ENCODE measurements at places on chromosomes 5 and 9.

DNA sequence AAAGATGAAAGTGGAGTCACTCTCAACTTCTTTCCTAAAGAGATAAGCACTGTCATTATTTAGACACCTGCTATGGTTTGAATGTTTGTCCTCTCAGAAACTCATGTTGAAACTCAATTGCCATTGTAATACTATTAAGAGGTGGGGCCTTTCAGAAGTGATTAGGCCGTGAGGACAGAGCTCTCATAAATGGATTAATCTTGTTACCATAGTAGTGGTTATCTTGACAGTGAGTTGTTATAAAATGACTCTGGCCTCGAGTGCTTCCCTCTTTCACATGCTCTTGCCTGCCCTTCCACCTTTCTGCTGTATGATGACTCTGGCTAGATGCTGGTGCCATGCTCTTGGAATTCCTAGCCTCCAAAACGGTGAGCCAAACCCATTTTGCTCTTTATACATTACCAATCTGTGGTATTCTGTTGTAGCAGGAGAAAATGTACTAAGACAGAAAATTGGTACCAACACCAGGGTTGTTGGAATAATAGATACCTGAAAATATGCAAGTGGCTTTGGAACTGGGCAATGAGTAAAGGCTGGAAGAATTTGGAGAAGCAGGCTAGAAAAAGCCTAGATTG is 38.0 kb downstream of the GDA start:
- peak; percentile 9 for DNase-seq

GRCh38 chr9:93133681-93134014 is 403 bp downstream of the NINJ1 start:
- DNase-seq = peak; percentile 43

DNA sequence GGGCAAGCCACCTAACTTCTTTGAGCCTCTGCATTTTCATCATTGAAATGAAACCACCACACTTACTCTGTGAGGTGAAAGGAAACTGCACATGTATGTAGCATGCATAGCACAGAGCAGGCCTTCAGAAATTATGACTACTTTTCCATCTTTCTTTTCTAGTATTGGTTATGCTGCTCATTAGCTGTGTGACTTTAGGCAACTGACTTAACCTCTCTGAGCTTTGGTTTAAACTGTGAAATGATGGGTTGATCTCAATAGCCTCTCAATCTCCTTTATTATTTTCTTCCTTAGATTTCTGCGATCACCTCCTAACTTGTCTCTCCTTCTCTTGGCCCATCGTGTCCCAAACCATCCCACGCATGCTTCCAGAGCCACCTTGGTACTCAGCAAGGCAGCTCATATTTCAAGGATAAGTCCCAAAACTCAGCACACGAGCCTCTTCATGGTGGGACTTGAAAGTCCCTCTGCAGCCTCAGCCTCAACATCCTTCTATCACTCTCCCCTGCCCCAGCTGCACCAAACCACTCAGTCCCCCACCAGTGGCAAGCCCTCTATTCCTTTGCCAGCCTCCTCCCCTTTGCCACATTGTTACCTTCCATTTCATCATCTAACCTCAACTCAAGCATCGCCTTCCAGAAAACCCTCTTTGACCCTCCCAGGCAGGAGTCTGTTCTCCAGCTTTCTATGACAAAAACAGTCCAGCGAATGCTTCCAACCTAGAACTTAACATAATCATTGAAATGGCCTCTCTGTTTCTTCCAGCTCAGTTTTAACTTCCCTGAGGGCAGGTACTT is 60.3 kb upstream of the DNAH5 start:
- no peak for DNase-seq

- DNase-seq = peak; percentile 22
Measured at GRCh38 chr9:34633851-34634550, 3.6 kb downstream of the SIGMAR1 start.

- DNase-seq = no peak
Measured at GRCh38 chr5:149672701-149673476, 57.2 kb upstream of the PPARGC1B start.

- DNase-seq = no peak
Measured at GRCh38 chr5:41418220-41419031, 92.0 kb downstream of the PLCXD3 start.

- no peak for DNase-seq
Measured at GRCh38 chr5:154570572-154571324, 92.7 kb upstream of the HAND1 start.

- DNase-seq = no peak
Measured at GRCh38 chr9:110006657-110007056, 201.3 kb downstream of the C9orf152 start.

DNA sequence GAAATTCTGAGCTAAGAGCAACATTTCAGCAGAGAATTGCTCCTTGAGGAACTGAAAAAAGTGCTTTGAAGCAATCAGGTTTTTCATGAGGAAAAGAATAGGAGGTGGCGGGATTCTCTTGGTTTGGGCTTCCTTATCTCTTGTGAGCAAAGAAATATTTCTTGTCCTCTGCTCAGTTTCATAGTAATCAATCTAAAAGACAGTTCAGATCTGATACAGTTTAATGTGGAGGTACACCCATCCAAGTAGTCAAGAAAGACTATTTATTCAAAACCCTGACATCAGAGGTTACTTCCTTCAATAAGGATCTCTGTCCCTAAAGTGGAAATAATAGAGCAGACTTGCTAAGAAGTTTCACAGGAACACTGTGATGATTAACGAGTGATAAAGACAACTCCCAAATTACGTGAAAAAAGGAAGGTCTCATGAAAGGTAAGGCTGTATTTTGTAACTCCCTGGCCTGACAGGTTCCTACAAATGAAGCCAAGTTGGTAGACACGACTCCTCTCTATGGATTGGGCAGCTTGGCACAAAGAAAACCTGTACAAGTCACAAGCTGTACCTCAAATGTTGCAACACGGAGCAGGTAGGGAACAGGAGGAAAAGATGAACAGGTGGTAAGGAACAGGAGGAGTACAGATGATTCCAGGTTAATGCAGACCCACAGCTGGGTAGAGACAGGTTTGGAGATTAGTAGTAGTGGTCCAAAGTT is 94.1 kb downstream of the SUSD1 start:
- DNase-seq = no peak

GRCh38 chr5:118832974-118833373 is 155.4 kb downstream of the DTWD2 start:
- DNase-seq = no peak

DNA sequence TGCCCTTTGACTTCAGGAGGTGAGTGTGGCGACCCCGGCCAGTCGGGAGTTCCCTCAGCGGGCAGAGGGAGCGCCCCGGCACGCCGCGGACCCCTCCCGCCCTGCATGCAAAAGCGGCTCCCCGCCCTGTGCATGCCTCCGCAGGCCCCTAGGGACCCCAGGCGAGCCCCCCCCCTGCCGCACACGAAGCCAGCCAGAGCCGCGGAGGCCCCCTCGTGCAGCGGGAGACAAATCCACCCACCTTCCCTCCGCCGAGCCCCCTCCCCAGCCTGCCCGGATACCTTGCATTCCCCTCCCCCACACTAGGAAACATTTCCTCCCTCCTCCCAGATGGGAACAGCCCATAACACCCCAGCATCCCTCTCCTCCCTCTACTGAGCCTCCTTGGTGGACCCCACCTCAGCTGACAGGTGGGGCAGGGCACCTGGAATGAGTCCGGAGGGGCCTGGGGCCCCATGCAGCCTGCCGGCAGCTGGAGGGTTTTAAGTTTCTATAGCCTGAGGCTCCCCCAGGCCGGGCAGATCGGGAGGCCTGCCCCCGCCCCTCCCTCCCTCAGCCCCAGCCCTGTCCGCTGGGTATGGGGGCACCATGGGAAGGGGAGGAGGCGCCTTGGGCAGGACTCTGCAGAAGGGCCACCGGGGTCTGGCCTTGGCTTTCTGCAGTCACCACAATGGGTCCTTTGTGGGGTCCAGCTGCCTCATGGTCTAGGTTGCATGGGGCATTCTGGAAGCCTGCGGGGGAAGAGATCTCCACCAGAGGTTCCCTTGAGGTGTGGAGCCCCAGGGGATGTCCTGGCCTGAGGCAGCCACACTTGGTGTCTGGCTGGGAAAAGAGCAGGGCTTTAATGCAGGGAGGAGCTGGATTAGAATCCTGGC is 601 bp downstream of the ERGIC1 start:
- DNase-seq = no peak

Measured in NCI-H774 (cell line).